Hippocampal formation (tissue), 2 donors: ENCODE measurements at places on chromosomes 16 and 17.

DNA sequence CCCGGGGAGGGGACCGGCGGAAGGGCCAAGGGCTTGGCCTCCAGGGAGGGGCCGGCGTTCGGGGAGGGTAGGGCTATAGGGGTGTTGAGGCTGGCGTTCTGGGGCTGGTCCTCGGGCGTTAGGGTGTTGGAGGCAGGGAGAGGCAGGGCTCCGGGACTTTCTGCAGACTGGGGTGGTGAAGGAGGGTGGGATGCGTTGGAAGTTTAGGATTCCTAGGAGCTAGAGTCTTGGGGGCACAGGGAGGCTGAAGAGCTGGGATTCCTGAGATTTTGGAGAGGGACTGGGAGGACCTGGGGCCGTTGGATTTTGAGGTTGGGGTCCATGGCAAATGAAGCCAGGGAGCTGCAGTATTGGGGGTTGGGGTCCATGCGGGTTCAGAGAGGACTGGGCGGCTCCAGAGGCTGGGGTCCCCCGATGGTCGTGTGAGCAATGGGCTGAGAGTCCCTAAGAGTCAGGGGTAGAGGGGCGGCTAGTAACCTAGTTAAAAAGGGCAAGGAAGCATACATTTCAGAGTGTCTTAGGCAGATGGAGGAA is 740 bp downstream of the NFATC2IP start:
- DNase-seq: no peak

DNA sequence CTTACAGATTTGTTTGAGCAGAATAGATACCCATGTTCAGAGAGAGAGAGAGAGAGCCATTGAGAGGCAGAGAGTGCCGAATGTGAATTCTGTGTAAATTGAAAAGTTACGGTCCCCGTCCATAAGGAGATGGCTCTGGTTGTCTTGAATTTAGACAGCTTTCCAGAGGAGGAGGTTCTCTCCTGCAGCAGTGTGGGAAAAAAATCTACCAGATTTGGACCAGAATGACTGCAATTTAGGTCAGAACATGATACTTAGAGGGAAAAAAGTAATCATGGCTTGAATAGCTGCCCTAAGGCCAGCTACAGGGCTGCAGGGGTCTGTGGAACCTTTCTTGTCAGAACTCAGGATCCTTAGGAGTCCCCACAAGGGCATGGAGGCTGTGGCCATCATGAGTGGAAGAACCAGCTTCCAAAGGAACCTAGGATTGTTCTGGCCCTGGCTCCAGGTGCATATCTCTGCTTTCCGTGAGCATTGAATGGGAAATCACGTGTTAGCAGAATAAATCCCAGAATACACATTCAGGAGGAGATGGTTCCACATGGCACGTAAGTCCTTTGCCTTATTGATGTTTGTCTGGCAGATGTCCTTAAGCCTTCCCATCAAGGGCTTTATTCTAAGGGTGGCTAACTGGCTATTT is 13.0 kb downstream of the PITPNC1 start:
- DNase-seq: no peak

DNA sequence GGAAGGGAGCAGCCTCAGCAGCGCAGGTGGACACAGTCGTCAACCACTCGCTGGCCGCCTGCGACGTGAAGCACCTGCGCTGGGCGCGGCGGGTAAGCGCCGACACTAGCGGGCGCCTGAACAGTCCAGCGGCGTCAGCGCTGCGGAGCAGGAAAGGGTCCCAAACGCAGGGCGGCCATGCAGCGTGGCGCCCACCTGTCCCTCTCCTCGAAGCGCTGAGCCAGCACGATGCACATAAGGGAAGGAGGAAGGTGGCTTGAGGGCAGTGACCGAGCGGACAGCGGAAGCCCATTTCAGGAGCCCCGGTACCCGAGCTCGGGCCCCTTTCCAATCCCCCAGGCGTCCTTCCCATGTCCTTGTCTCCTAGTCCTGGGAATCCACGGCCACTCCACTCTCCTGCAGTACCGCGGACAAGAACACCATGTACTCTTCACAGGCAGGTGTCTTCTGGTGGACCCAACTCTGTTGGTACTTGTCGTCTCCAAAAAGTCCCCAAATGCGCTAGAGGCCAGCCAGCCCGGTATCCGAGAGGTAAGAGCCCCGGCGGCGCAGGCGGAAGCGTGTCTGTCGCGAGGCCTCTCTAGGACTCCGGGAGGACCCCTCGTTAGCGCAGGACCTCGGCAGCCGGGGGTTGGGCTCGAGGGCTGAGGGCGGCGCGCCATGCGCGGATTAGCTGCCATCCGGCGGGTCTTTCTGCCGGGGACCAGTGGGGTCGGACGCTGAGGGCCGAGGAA is 14.4 kb downstream of the ZNF232 start:
- peak; percentile 1 for DNase-seq

DNA sequence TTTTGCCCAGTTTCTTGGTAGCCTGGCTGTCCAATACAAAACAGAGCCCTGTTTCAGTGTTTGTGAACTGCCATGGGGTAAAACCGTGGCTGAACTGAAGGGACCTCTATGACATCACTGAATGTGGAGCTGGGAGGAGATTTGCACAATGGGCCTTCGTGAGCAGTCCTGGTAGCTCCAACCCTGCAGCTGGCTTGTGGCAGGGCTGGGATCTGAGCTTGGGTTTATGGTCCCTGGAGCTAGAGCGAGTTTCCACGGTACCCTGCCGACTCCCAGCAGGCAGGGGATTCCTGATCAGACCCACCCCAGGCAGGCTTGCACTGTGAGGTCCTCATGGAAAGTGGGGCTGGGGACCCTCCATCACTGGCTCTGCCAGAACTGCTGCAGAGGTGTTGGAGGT is 247.0 kb downstream of the GSG1L start:
- DNase-seq: peak; percentile 18

DNA sequence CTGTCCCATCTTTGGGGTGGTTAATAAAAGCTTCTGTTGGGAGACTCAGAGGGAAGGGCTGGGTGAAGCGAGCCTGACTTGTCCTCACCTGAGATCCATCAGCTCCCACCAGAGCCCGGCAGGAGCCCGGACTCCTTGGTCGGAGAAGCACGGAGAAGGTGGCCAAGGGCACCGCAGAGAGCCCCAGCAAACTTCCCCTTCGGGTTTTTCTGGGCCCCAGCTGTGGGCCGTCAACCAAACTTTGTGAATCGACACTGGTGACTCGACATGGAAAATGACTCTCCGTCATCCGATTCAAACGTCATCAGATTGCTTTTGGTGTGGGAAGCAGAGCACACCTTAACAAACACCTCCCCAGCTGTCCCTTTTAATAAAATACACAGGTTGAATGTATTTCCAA is 21.4 kb downstream of the ENPP7 start:
- no peak for DNase-seq

GRCh38 chr17:81456798-81457197 is 55.8 kb downstream of the ACTG1 start:
- no peak for DNase-seq

DNA sequence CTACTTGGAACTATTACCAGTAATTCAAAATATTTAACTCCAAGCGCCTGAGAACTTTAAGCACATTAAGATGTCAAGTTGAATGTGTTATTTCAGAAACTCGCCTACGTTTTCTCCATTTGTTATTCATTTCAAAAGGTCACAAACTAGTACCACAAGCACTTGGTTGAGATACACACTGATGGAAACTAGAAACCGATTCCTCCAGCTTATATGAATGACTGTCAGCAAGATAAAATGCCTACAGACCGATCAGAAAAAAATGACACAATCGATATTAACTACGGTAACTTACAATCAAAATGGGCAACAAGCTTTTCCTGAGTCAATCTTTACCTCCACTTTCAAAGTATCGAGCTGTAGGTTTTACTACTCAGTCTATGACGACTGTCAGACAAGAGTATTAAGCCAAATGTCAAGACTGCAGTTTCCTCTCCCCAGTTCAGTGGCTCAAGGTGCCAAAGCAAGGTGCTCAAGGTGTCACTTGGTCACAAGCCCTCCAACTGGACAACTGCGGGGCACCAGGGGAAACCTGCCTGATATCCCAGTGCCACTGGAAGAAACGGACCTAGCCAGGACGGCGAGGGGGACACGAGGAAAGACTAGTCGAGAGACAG is 678 bp downstream of the SRP68 start:
- no peak for DNase-seq

GRCh38 chr17:32486111-32486700 is 587 bp upstream of the CDK5R1 start:
- peak; percentile 88 for DNase-seq

DNA sequence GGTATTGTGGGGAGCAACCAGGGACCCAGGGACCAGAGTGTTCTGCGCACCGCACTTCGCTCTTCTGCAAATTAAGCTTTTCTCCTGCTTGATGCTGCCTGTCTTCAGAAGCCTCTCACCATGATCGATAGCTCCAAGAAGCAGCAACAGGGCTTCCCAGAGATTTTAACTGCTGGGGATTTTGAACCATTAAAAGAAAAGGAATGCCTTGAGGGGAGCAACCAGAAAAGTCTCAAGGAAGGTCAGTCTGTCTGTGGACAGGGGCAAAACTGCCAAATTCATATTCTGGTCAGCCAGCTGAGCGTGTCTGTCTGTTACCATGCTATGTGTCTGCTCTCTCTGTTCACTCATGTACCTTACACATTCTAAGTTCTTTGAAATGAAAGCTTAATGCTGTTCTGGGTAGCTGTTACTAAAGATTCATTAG is 115.7 kb downstream of the MRTFB start:
- no peak for DNase-seq

DNA sequence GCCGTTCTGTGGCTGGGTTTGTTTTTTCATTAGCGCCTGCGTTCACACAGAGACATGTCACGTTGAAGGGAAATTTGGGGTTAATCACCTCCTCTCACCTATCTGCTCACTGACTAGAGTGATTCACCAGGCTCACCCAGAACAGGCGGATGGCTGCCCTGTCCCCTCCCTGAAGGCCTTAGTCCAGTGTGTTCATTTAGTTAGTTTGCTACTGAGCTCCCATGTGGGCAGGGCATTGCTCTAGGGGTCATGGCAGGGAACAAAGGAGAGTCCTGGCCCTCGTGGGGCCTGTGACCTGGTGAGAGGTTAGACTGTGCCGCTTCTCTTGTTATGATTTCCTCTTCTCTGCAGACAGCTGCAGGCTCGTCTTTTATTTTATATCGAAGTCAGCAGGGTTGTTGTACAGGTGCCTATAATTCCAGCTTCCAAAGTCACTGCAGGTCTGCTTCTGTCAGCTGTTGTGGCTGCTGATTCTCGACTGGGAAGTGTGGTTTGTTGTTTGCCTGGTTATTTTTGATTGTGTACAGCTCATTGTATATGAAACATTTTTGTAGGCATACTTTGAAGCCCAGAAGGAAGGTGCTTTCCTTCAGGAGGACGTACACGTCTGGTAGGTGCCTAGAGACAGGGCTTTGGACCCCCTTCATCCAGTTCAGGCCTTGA is 73.4 kb upstream of the GSE1 start:
- no peak for DNase-seq

DNA sequence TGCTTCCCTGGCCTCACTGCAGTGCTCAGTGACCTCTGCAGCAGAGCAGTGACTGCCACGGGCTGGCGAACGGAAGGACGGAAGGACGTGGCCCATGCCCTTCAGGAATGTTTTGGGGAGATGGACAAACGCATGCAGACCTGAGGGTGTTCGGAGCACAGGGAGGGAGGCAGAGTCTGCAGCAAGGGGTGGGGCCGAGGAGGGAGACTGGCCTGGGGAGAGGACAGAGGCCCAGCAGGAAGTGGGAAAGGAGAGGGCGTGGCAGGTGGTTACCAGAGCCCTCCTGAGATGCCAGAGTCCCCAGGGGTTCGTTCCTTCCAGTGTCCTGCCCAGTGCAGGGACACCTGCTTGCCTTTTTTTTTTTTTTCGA is 21.9 kb downstream of the ADORA2B start:
- no peak for DNase-seq

- no peak for DNase-seq
Measured at GRCh38 chr16:29836623-29837022, 16.4 kb downstream of the MVP start.

- no peak for DNase-seq
Measured at GRCh38 chr17:55219934-55220333, 44.8 kb upstream of the HLF start.

- DNase-seq: no peak
Measured at GRCh38 chr16:59840169-59840568, 1106.1 kb upstream of the GOT2 start.
